ENCODE measurements at places on chromosomes 7 and 10.

DNA sequence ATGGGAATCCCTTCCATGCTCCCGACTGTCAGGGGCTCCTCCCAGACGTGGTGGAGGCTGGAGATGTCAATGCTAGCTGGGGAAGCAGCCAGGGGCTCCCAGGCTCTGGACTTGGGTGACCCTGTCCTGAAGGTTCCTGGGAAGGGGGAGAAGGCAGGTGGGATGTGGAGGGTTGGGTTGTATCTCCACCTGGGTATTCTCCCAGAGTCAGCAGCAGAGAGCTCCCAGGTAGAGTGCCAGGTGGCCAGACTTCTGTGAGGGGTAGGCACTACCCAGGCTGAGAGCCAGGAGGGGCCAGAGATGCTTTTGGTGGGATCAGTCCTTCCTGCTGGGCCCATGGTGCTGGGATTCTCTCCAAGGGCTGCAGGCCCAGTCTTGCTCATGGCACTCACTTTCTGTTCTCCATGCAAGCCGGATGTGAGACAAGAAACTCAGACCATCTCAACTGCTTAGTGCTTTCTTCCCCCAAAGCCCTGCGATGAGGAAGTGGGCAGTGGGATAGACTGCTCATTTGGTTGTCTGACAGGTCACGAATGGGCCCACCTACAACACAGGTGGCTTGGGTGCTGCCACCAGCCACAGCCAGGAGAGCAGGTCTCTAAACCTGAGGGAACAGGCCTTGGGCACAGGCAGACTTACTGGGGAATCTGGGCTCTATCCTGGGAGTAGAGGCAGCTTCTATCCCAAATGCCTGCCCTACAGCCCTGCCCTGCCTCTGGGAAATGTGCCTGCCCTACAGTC, 52.5 kb upstream of the CAMK2B start:
- no peak for DNase-seq

DNA sequence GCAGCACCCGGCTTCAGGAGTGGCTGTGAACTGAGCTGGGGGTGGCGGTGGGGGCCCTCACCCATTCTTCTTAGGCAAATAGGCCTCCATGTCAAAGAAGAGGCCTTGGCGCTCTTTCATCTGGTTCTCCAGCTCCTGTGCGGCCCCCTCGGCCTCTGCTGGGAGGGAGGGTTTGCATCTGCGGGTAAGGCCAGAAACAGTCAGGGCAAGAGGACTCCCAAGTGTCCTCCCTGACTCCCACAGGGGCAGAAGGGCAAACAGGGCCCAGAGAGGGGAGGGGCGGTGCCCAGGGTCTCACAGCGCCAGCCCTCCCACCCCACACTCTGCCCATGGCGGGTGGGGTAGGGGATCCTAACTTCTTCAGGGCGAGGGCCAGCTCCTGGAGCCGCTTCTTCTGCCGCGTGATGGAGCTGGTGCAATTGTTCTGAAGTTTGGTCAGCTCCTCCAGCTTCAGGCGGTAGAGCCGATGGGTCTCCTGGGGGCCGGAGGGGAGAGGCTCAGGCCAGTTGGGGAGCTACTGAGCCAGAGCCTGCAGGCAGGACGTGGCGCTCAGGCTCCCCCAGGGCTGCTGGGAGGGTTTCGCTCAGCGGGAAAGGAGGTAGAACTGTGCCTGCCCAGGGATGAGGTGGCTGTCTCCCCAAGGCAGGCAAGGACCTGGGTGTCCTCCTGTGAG, 2.2 kb downstream of the TMEM120A start:
- DNase-seq: no peak

DNA sequence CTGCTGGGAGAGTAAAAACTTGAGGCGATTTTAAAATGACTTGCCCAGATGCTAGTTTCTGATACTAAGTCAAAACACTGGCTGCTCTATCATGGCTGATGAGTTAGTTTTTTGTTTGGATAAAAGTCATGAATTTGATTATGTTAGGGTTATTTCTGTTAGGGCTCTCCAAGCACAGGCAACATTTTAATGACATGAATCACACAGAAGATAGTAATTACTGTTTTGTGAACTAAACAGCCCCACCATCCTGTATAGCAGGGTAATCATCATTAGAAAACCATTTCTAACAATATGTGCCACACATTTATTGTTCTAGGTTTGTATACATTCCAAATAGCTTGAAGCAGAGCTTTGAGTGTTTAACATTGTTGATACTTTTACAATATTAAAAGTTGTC, 750.3 kb downstream of the ANKRD7 start:
- DNase-seq: no peak

DNA sequence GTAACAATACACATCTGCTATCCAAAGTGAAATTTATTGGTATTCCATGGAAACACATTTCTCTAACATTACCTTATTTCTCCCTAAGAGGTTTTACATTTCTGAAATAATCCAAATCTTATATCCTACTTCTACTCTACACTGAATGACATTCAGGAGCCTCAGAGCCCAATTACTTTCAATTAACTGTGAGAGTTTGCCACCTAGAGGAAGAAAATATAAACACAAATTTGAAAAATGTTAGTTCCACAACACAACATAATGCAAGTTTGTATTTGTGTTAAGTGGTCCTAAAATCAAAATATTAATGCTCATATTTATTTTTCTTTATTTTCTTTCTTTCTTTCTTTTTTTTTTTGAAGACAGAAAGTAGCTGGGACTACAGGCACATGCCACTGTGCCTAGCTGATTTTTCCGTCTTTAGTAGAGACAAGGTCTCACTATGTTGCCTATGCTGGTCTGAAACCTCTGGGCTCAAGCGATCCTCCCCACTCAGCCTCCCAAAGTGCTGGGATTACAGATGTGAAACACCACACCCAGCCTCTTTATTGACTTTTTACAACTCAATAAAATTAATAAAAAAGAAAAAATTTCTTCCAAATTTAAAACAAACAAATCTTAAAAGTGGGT, 46.0 kb downstream of the ATAD1 start:
- DNase-seq: peak; percentile 7

- DNase-seq: no peak
Observed at GRCh38 chr7:2205036-2205780, 27.5 kb downstream of the MAD1L1 start.

DNA sequence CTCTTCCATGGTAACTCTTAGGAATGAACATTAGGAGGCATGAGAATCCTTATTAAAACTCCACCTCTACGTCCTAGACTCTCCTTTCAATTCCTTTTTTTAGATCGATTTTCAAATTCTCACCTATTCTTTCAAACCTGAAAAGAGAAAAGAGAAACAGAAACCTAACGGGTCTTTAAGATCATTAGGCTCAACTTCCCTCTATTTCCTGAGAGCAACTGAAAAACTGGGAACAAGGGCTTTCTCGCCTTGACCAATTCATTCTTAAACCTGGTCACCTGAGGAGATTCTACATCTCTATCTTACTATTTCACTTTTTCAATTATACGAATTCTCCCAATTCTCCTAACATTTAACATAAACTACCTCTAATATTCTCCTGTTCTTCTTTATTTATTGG, 2.8 kb downstream of the TFEC start:
- no peak for DNase-seq

DNA sequence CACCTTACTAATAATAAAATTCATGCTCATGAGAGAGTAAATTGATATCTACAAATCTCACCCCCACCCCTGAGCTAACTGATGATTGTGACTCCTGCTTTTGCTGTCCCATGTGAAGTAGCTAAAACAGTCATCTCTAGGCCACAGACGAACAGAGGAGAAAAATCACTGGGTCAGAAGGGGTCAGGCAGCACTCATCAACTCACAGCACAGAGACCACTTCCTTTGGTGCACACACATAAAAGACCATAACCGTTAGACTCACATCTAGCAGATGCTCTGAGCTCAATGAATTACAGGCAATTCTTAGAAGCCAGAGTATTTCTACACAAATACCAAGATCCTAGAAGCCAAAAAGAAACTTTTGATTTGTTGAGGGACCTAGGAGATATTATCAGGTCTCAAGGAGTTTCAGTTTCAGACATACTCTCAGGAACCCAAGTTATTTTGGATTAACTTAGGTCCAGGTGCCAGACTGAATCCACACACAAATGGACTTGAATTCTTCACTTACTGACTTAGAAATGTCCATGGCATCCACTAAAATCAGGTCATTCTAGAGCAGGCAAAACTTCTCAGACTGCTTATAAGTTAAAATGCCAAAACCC, 65.0 kb upstream of the TES start:
- DNase-seq: no peak

DNA sequence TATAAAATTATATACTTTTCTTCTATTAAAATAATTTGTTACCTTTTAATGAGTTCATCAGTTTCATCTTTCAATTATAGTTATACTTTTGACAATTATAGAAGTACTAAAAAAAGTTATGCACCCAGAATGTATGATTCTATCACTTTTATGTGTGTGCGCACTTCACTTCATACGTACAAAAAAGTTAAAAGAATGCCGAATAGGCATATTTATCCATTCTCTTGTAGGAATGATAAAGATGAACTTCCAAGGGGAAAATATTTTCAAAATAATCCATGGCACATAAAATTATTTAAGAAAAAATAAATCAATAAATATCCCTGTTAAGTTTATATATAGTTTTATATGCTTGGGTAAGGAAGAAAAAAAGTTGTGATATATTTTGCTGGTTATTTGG, 166.9 kb upstream of the PRSS1 start:
- no peak for DNase-seq

DNA sequence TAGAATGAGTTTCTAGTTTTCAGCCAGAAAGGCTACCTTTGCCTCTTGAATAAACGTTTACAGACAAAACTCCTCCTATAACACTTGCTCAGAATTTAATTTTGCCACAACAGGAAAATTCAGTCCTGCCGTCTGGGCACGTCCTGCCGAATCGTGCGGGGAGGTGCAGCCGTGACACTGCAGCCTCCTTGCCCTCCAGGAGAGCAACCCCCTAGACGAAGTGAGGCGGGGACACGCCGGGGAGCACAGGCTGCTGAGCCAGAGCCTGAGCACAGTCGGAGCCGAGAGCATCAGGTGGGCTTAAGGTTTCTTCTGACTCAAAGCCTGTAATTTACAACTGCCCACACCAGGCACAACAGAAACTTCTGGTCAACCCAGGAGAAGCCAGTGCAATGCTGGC, 102.3 kb downstream of the DYNC2I1 start:
- DNase-seq: no peak

- DNase-seq: no peak
Observed at GRCh38 chr10:125773687-125774543, 1.7 kb downstream of the MMP21 start.

DNA sequence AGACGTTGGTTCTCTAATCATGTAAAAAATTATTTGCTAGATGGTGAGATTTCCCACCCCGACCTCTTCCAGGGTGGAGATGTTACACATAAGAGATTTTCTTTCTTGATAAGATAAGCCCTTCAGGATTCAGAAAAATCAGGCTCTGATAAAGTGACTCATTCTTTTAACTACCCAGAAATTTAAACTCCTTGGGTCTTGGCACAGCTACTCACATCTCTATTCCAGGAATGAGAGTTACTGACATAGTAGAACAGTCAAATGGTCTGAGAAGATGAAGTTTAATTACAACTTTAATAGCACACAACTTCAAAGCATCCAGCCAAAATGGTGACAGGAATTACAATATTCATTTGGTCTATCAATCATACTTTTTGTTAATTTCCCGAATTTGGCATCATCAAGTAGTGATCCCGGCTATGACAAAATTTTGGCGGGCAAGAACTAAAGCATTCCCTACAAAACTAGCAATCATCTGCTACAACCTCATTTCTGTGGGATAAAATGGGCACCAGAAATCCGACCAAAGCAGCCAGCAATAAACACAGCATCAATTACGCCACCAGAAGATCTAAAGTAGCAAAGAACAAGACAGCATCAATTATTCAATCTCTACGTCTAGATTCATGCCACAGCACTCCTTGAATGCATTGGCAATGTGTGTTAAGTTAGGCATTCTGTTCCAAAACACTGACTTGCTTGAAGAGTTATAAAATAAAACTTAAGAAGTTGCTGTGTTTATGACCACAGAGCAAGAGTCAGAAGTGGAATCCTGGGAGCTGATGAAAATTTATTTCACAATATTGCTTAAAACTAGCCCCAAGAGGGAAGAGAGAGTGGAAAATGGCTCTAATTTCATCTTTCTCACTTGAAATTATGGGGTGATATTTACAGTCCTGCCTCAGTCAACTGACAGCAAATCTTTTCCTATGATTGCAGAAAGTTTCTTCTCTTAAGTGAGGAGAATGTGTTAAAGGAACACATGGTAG, 565.7 kb upstream of the ANKRD30A start:
- DNase-seq: no peak

DNA sequence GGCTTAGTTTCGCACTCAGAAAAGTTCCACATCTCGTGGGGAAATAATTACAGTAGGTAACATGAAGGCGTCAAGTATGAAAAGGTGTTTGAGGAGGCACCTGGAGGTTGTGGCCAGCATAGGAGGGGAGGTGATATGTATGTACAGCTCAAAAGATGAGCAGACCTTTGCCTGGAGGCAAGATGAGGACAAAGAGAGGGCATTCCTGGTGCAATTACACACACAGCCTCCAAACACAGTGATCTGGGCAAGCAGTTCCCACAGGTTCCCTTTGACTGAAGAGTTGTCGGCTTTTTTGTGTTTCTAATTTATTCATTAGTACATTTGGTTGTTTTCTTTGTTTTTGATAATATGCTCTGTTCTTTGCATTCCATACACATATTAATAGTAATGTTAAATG, 46.9 kb downstream of the CDK14 start:
- DNase-seq: no peak

- no peak for DNase-seq
Observed at GRCh38 chr10:116126239-116126638, 146.8 kb downstream of the GFRA1 start.

- no peak for DNase-seq
Observed at GRCh38 chr7:108265007-108265406, 134.8 kb upstream of the LAMB4 start.

DNA sequence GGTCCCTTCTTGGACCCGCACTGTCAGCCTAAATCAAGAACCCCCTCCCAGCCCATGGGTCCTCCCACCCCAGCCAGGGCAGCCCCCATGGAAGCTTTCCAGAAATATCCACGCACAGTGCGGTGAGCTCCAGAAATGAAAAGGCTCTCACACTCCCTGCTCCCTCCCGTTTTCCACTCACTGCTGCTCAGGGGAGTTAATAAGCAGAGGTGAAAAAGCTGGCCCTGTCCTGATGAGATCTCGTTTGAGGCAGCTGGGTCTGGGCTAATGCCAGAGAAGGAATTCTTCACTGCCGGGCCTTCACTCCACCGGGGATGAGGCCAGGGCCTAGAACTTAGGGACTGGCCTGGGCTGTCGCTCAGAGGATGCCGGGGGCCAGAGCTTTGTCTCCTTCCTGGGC, 102.2 kb downstream of the ZMIZ1 start:
- DNase-seq: no peak

- peak; percentile 91 for DNase-seq
Observed at GRCh38 chr10:93445097-93445960, 36.8 kb downstream of the MYOF start.

DNA sequence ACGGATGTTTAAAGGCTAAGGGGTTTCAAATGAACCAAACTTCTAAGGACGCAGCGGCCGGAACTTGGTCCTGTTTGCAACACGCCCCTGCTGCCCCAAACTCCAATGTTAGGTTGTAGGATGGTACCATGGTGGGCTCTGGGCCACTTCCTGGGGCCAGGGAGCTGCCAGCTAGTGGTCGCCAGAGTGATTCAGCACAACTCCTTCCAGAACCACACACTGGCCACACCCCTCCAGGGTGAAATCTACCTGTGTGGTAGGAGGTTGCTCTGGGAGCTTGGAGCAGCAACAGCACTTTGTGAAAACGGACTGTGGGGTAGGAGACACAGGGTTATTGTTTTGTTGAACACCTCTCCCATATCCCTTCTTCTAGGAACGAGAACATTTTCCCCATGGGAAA, 161.1 kb downstream of the FANK1 start:
- DNase-seq: no peak

All from urothelium cell line (cell line).